ENCODE measurements at places on chromosomes 2 and 18. TPM values are rescaled to one million over a fixed set of nuclear protein-coding genes. Genes with fewer than 3 reads are reported as not detected.

DNA sequence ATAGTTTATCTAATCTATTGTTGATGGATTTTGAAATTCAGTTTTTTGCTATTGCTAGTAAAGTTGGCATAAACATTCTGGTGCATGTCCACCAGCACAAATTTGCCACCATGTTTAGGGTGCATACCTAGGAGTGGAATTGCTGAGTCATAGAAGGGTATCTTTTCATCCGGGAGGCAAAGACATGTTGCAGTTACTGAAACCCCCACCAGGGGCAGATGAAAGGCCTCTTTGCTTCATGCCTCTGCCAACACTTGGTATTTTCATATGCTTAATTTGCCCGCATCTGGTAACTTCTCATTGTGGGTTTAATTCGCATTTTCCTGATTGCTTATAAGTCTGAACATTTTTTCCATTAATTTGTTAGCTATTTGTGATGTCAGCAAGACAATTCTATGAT lies 8.2 kb downstream of the DCC start:
- no peak for DNase-seq

Gene NGEF
- under 0.01 TPM for total RNA-seq

Gene PDE1A
- total RNA-seq, result 1.7 TPM

Gene REG3A
- not detected for total RNA-seq

GRCh38 chr18:71106701-71107100 lies 817.9 kb downstream of the SOCS6 start:
- no peak for DNase-seq

Gene IL1F10
- total RNA-seq, result not detected

Gene CELF4
- not detected for total RNA-seq

- DNase-seq, result no peak
Measured at GRCh38 chr18:35387152-35387571, 10.0 kb upstream of the ZNF396 start.

GRCh38 chr2:68089961-68090360 lies 27.2 kb upstream of the C1D start:
- DNase-seq, result no peak

Gene SLC9A4
- under 0.01 TPM for total RNA-seq

Gene GPR155
- 2.3 TPM for total RNA-seq

DNA sequence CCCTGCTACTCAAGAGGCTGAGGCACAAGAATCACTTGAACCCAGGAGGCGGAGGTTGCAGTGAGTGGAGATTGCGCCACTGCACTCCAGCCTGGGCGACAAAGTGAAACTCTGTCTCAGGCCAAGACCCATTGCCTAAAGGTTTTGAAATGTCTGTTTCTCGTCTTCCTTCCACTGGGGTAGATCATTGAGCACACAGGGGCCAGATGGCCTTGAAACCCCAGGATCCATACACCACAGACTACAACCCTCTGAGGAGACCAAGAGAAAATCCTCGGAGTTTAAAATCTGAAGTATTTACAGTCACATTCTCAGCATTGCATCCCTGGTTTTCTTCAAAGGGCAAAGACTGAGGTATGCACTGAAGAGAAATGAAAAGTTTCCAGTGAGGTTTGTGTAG lies 7.1 kb upstream of the EPAS1 start:
- DNase-seq, result peak; percentile 72

Gene FAM161A
- 2.2 TPM for total RNA-seq

Gene MDH1B
- total RNA-seq, result 1.3 TPM

DNA sequence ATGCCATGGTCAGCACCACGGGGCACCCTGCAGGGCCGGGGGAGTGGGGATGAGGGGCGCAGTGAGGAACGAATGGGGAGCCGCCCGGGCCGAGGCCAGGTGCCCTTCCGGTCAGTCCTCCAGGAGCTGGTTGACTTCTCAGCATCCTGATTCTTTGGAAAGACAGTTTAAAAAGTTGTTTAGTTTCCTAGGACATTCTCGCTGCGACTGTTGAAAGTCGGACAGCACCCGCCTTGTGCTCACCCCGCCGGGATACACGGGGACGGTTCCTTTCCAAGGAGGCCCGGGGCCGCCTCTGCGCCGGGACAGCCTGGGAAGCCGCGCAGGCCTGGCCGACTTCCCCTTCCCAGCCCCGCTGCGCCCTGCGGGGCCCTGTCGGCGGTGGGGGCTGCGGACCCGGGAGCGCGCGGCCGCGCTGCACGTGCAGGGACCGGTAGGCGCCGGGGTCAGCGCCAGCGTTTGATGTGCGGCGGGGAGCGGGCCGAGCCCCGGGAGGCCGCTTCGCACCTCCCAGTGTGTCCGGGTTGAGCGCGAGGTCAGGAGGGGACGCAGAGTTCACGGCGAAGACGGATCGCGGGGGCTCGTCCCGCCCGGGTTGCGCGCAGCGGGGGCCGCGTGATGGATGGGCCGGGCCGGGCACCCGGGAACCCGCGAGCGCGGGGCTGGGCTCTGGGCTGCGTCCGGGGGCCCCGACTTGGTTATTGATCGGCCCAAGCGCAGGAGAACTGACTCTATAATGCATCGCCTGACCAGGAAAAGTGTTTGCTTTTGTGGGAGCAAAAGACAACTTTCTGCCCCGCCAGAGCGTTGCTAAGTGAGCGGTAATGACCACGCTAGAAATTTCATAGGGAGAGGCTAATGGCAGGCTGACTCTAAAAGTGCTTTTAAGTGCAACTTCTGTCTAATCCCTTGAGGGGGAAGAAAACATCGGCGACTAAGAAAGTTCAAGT lies 28.0 kb upstream of the SMIM21 start:
- peak; percentile 24 for DNase-seq

- DNase-seq, result no peak
Measured at GRCh38 chr2:241801611-241802420, 7.2 kb upstream of the NEU4 start.

Gene RUFY4
- not detected for total RNA-seq

- no peak for DNase-seq
Measured at GRCh38 chr2:64839844-64840243, 149.4 kb upstream of the SLC1A4 start.

GRCh38 chr2:160209516-160209856 lies 9.4 kb upstream of the ITGB6 start:
- peak; percentile 88 for DNase-seq

Gene C2orf80
- total RNA-seq, result not detected

DNA sequence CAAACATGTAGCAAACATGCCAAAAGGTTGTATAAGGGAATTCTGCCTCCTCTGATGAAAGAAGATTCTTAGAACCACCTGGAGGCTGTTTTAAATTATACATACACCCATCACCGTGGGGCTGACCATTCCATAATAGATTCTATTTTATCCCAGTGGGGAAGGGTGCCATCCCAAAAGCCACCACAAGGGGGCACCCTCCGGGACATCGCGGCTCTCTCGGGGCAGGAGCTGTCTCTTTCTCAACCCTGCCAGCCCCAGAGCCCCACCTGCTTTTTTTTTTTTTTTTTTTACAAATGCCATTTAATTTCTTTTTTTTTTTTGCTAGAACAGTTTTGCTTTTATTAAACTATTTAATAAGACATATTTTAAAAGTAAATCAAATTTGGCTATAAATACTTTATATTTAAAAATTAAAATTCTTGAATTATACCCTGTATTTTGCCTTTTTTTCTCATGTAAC lies 8.6 kb upstream of the MTCL1 start:
- DNase-seq, result peak; percentile 65

Gene SDC1
- 68.0 TPM for total RNA-seq

Gene RALB
- total RNA-seq, result 35.1 TPM

Gene LHCGR
- total RNA-seq, result under 0.01 TPM

DNA sequence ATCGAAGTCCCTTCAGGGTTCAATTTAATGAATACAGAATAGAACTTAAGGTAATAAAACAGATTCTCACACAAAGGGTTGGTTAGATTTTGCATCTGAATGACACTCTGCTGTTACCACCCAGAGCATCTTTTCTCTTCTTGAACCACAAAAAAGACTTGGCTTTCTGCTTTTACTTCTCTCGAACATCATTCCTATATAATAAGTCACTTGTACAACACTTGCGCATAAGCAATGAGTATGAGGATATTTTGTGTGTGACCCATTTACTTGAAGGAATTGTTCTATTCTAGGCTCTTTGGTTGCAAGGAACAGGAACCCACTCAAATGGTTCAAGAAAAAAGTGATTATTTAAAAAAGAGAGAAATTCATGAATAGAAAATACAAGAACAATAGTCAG lies 126.2 kb downstream of the NUP35 start:
- no peak for DNase-seq

Gene CSRNP3
- 2.9 TPM for total RNA-seq

DNA sequence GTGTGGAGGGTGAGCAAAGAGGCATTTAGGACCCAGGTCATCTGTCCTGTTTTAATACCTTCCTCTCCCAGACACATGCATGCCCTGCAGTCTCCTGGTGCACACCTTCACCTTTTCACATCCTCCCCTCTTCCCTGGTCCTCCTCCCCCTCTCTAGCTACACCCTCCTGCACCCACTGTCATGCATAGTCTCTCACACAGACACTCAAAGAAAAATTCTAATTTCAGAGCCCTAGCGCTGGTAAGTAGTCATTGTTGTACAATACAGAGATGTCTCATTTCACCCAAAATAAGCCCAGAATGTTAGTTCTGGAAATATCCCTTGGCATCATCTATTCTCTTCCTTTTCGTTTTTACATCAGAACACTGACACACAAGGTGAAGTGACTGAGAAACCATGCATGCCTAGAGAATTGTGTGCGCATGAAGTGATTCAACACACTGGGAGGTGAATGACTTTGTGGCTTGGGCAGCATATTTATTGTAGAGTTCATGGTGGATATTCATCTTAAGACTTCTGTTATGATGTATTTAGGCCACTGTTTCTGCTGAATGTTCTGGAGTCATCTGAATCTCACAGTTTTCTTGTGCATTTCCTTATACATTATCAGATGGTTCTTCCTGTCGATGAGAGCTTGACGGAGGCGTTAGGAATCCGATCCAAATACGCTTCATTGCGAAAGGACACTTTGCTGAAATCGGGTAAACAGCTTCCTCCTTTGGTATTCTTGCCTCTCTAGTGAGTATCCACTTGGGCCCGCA lies 69.9 kb downstream of the COA5 start:
- DNase-seq, result no peak

DNA sequence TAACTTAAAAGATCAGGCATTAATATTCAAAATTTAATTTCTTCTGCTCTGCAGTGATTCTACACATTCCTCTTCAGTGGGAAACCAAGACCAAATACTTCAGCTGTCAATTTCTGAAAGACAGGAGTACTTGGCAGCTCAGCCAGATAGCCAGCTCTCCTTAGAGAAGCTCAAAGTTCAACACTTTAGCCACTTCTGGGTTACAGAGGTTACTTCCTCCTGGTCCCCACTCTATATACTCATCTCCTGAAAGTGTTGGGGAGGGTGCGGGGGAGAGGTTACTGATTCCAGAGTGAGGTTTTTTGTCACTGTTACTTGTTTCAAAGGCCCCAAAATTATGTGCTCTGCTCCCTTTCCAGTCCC lies 4.1 kb downstream of the CYTIP start:
- DNase-seq, result no peak

Gene REL
- total RNA-seq, result 6.4 TPM

DNA sequence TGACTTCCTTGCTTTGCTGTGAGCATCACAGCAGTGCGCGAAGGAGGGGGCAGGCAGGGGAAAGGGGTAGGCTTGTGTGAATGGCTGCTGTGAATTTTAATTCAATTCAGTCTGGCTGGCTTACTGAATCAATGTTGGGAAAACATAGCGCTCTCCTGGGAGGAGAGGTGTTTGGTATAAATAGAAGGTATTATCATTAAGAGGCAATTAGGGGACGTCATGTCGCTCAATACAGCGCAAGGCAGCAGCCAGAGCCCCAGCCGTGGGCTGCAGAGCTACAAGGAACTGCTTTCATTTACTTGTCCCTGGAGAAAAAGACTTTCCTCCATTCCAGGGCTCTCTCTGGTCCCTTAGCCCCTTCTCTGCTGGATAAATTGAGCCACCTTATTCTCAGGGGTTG lies 181.4 kb upstream of the MSH6 start:
- DNase-seq, result no peak

Gene ABCG8
- total RNA-seq, result not detected

GRCh38 chr2:82857967-82858366 lies 1601.1 kb downstream of the SUCLG1 start:
- DNase-seq, result no peak

GRCh38 chr2:140842110-140842509 lies 1288.7 kb downstream of the LRP1B start:
- DNase-seq, result no peak

Gene HOXD4
- total RNA-seq, result 5.5 TPM

Gene REEP1
- under 0.01 TPM for total RNA-seq

GRCh38 chr2:143504397-143504796 lies 375.2 kb downstream of the ARHGAP15 start:
- DNase-seq, result no peak

- DNase-seq, result peak; percentile 54
Measured at GRCh38 chr2:189783451-189783926, 650 bp downstream of the ORMDL1 start.

DNA sequence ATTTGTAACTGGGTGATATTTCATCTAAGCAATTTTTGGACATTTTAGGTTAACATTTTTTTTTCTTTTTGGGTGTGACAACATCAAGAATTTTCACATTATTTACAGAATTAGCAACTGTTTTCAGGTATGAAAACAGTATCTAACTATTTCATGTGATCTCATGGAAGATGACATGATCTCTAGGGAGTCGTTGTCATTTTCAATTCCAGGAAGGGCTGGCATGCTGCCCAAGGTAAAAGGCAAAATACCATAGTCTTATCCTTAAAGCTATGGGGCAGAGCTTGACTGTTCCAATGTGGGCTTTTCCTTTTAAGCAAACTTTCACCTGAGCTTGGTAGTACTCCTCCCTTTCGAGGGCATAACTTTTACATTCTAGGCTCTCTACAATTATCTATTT lies 443.7 kb downstream of the DSEL start:
- DNase-seq, result no peak

- DNase-seq, result no peak
Measured at GRCh38 chr18:35619941-35620340, 38.4 kb downstream of the GALNT1 start.

GRCh38 chr2:190405070-190405469 lies 3.1 kb upstream of the MFSD6 start:
- no peak for DNase-seq

Gene OTX1
- not detected for total RNA-seq

DNA sequence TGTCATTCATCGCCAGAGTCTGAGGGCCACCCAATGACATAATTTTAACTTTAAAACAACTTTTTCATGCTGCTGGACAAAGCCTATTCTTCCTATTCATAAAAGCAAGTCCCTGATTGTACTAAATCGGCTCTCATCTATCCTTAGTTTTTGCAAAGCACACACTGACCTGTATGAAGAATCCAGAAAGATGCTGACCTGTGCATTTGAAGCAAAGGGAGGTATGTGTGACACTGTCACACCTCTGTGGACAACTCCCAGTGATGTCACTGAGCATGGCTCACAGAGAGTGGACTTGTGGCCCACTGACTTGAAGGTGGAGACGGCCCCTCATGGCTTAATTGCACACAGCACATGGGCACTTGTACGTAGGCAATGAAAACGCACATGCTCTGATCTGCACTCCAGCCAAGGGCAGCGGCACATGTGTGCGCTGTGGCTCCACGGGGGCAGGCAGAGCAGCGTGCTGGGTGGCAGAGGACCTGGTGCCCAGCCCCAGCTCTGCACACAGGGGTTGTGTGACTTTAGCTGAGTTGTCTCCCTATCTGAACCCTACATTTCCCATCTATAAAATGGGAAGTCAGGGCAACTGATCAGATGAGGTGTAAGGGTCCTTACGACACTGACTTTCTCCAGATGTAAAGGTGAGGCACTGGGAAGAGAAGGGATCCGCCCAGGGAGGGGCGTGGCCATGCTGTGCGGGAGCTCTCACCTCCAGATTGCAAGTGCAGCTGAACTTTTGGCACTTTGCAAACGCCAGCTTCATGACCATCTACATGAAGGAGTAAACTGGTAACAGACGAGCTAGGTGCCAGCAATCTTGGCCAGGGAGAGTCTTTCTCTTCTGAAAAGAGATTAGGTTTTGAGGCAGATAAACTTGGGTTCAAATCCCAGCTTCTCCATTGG lies 14.3 kb upstream of the ODC1 start:
- no peak for DNase-seq

GRCh38 chr2:148511883-148512282 lies 132.7 kb upstream of the EPC2 start:
- DNase-seq, result no peak

All from fibroblast of villous mesenchyme (primary cell).